Activated T-helper 17 cell treated with anti-CD3 and anti-CD28 coated beads, Interleukin-2, amount 50 U/mL, for 72 hours (primary cell): ENCODE measurements at places on chromosomes 5 and 9. TPM values are rescaled to one million over a fixed set of nuclear protein-coding genes. Genes with fewer than 3 reads are reported as not detected.

The PCA3 gene
- total RNA-seq = not detected

The BTNL8 gene
- not detected for total RNA-seq

The CCNJL gene
- not detected for total RNA-seq

The ADRB2 gene
- 0.74 TPM for total RNA-seq

DNA sequence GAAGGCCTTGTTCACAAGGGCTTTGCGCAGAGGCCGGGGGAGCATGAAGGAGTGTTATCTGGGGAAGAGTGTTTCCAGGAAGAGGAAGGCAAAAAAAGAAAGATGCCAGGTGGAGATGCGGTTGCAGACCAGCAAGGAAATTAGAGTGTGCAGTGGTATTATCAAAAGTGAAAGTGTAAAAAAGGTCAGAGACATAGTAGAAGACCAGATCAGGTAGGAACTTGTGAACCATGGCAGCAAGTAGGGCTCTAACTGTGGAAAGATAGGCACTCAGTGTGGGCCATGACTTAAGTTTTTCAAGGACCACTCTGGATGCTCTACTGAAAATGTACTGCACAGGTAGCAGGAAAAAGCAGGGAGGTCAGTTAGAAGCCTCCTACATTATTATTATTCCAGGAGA, 90.1 kb upstream of the SPOCK1 start:
- ATAC-seq = no peak

DNA sequence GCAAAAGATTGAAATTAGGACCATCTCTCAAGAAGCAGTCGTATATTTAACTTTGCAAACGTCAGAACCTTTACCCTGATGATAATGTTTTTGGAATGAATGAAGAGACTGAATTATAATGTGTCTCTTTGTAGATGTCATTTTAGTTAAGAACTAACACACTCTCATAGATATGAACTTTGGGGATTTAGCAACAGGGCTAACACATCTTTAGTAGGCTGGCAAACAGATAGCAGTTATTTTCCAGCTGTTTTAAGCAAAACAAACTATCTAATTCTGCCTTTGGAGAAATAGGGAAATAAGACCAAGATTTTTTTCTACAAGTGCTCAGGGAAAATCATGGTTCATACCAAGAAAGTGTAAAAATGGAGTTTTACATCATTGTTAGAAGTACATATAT, 469.7 kb downstream of the SPATA31D1 start:
- ATAC-seq = no peak

The CATSPER3 gene
- total RNA-seq = 0.50 TPM

DNA sequence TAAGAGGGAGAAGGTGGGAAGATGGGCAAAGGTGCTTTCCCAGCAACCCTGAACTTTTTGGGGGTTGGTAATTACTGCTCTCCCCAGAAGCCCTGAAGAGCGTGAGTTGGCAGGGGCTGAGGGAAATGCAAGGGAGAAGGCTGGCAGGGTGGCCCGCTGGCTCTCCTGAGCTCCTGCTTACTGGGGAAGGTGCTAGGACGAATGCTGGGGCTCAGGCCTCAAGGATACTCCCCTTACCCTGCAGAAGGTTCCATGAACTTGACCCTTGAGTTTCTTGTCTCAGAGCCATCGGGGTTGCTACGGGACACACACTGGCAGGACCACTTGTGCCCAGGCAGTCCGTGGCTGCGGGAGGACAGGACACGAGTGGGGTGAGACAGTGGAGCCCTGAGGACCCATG, 1.2 kb downstream of the FAM163B start:
- ATAC-seq = no peak

GRCh38 chr5:154485096-154485491, 7.1 kb upstream of the HAND1 start:
- no peak for ATAC-seq

DNA sequence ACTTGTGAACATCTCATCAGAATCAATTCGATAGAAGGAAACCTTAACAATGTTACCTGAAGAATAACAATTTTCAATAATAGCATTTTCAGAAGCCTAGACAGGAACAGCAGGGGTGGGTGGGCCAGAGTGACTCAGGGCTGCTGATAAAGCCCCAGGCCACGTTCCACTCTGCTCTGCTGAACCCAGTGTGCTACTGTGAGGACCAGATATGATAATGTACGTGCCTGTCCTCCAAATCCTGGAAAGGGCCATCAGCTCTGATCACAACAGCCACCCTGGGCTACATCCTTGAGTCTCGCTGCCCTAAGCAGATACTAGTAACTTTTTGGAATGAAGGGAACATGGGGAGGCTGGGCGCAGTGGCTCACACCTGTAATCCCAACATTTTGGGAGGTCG, 91.3 kb downstream of the PRRT1B start:
- no peak for ATAC-seq

DNA sequence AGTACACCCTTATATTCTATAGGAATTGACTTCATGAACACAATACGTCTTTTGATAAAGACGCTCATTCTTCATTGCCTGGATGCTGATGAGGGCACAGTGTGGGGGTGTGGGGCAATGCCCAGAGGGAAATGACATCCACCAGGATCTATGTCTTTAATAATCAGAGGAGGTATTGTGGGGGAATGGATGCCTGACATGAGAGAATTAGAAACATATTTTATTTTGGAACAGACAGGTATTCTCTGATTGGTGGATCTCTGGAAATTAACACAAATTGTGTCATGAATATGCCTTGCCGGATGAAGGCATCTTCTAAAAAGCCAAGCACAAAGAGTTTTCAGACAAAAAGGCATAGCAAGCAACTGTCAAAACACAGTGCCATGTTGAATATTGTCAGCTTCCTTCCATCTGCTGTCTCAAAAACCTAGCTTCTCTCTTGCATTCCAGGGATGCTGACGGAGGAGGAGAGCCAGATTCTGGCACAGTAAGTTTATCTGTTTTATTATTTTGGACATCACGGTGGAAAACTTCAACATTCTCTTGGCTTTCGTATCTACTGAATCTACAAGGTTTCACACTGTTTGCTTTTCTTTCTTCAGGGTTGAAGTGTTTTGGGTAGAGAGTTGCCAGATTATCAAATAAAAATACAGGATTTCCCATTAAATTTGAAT, 3.9 kb upstream of the C5orf58 start:
- ATAC-seq = no peak
